Hematopoietic multipotent progenitor cell treated with erythropoietin and hydrocortisone succinate and interleukin-3 and kit ligand, for 6 days (in vitro differentiated cells): ENCODE measurements at places on chromosomes 4 and X.
A peak's percentile ranks its signal among the peaks of the same experiment; 100 is the strongest.

- no peak for DNase-seq
Observed at GRCh38 chr4:48470137-48470536, 13.0 kb upstream of the SLC10A4 start.

DNA sequence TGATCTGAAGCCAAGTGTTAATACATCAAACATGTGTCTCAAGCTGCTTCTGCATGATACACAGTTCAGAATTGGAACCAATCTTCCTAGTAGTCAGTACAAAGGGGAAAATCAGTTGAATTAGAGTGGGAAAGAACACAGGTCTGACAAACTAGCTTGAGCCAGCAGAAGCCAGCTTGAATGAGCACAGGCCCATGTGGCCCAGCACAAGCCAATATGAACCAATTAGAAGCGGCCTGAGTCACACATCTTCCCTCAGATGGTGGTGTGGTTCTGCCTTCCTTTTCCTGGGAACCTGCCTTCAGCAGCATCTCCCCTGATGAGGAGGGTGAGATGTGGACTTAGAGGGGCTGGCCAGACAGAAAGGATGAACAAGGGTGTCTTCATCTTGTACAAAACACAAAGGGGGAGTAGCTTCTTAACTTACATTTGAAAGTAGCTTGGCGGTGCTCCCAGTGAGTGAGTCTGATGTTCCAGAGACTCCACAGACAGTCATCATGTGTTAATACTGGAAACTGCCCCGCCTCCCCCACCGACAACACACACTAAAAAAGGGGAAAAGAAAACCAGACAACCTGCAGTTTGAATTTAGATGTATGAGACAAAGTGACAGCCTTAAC is 72.0 kb downstream of the FRMPD4 start:
- no peak for DNase-seq

DNA sequence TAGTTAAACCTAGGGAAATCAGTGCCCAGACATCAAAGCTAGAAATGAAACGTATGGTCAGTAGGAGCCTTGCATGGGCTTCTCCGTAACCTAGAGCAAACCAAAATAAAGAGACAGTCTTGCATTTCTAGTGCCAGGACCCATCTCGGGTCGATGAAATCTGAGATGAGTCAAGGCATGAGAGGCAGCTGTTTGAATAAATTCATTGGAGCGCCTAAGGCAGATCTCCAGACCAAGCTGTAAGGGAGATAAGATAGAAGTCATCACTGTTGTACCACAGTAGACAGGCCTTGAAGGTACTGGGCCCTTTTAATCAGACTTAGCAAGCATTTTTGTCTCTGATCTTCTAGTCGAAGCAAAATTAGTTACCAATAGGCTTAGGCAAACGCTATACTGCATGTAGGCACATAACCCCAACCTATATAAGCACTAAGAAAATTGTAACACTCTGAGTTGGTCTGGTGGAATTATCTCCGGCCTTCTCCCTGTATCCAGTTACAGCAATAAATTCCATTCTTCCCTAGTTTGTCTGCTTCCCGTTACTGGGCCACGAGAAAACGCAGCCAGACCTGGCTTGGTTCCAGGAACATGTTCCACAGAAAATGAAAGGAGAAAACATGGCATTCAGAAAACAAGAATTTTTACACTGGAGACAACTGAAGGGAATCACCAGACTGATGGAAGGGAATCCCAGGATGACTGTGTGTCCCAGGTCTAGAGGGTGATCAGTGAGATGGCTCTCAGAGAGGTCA is 21.1 kb upstream of the PAPSS1 start:
- no peak for DNase-seq

DNA sequence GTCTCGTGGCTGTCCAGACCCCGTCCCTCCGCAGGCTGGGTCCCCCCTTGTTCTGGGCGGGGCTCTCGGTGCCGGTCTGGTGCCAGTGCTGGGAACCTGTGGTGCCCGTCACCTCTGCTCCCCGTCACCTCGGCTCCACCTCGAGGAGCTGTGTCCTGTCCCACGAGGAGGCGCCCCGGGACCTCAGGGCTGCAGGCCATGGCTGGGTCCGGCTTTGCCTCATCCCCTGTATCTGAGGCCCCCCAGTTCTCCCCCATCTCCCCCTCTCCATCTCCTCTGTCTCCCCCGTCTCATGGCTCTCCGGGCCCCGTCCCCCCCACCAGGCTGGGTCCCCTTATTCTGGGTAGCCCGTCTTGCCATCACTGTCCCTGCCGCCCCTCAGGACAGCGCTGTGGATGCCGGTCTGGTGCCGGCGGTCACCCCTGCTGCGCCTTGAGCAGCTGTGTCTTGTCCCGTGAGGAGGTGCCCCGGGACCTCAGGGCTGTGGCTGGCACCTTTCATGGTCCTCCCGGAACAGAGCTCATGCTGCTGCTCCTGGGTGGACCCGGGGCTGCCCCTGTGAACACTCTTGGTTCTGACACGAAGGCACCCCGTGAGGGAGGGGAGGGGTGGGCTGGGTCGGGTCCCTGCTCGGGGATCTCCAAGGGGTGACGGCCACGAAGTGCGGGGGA is 13.4 kb upstream of the GTPBP6 start:
- no peak for DNase-seq

DNA sequence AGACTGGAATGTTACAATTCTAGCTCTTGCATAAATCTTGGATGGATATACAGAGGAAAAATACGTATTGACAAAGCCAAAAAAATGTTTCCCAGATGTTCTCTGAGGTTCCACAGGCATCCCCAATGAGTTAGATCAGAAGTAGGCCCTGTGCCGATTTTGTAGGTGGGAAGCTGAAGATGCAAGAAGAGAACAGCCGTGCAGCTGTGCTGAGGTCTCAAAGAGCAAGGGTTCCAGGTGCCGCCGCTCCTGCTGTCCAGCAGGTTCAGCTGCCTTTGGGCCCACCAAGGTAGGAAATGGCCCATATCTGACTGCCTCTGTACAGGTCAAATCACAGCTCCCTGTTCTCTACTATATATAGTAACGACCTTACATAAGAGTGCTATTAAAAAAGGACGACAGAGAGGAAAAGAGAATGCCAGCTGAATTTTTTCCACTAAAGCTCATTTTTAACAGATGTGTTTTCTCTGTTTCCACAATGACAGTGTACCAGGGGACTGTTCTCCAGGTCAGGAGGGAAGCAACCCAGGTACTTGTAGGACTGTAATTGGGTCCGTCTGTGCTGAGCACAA is 155.6 kb downstream of the CBR4 start:
- DNase-seq = no peak

DNA sequence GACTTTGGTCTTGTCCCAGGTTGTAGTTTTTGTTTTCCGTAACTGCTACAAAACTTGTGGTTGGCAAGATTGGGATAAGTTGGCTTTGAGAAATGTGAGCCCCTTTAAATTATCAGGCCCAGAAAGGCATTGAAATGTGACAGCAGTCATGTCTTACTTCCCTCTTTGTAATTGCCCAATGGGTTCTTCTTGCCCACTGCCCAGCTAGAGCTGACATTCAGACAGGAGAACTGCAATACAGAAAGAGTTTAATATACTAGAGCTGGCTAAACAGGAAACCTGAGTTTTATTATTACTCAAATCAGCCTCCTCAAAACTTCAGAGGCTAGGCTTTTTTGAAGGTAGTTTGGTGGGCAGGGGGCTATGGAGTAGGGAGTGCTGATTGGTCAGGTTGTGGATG is 288.3 kb downstream of the ZNF674 start:
- peak; percentile 7 for DNase-seq

DNA sequence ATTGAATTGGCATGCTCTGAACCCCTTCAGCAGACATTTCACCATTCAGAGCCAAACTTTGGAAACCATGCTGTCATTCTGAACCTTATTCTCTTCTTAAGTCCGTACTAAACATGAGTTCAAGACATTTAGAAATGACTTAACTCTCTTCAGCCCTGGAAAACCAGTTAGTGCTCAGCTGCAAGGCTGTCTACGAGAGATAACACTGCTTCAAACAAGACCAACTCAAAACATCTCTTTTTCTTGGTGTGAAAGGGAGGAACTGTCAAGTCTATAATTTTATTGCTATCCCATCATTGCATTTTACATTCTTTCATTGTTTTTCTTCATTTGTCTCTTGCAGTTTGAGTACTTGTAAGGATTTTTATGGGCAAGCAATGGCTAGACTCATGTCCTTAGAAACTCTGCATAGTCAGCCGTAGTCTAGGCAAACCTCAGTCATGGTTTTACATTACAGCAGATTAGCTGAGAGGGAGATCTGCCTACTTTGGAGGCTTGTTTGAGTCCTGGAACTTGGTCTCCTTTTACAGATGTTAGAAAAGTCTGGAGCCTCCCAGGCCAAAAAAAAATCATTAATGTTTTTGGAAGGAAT is 120.6 kb upstream of the JADE1 start:
- DNase-seq = peak; percentile 85

DNA sequence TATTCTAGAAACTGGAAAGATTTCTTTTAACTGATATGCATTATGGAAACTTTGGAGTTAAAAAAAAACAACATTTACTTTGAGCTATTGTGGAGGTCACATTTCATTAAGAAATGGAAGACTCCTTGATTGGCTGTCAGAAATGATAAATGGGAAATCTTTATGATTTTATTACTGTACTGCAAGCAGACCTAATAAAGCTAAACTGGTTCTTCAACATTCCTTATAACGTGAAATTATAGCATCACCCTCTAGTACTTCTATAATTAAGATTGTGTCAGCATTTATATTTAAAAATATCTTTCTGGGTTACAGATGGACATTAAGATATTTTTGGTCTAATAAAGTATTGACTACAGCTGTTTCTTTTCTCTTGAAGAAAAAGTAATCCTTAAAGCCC is 213.8 kb upstream of the PACRGL start:
- DNase-seq = no peak

GRCh38 chr4:187798385-187798784 is 197.2 kb upstream of the ZFP42 start:
- DNase-seq = no peak

- peak; percentile 8 for DNase-seq
Observed at GRCh38 chr4:154349829-154350228, 141.8 kb downstream of the DCHS2 start.

DNA sequence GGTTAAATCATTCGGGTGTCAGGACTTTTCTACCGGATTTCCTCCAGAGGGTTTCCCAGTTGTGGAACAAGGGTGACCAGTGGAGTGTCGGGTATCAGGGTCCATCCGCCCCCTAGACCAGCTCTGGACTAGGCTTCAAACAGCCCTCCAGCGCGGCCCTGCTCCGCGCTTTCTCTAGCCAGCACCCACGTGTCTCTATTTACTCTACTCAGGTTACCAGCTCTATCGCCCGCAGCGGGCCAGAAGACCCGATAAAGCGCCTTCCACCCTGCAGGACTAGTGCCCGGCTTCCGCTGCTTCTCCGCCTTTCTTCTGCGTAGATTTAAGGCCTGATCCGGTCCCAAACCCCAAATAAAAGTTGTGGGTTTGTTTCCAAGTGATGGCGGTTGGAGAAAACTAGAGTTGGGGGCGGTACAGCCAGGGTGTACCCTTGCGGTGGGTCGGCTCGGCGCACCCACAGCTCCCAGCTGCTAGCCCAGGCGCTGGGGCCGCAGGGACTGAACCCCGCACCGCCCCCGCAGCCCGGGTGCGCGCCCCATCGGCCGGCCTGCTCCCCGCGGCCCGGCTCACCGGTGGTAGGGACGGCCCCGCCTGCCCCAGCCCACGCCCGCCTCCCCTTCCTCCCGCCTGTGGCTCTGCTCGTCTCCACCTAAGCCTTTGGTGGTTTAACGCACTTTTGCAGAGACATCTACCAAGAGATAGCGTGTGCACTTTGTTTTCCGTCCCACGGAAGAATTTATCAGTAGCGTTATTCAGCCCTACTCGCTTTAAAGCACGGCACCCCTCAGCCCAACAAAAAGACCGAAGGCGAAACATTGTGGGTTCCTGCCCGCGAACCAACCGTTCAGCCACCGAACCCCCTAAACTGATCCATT is 2.1 kb downstream of the LEF1 start:
- peak; percentile 78 for DNase-seq

GRCh38 chrX:77299549-77299948 is 147.6 kb upstream of the FGF16 start:
- no peak for DNase-seq

GRCh38 chr4:10186228-10187214 is 69.9 kb upstream of the WDR1 start:
- DNase-seq = peak; percentile 53
